ENCODE measurements at places on chromosomes 1 and 21.

- no peak for DNase-seq
Measured at GRCh38 chr1:150420560-150421265, 56.8 kb downstream of the RPRD2 start.

DNA sequence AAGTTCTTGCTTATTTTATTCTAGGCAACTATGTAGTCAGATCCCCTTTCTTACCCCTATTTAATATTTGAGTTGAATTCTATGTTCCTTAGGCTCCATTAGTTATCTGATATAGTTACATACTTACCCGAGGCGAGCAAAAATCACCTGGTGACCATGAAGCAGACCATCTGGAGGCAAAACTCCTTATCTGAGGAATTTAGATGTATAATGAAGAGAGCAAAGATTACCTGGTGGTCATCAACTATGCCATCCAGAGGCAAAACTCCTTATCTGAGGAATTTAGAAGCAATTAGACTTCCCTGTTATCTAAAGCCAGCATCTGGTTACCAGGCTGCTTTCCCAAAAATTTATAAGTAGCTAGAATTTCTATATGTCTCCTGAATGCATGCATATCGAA lies 129.9 kb downstream of the PATJ start:
- DNase-seq = no peak

- no peak for DNase-seq
Measured at GRCh38 chr1:174301295-174302077, 142.2 kb downstream of the RABGAP1L start.

DNA sequence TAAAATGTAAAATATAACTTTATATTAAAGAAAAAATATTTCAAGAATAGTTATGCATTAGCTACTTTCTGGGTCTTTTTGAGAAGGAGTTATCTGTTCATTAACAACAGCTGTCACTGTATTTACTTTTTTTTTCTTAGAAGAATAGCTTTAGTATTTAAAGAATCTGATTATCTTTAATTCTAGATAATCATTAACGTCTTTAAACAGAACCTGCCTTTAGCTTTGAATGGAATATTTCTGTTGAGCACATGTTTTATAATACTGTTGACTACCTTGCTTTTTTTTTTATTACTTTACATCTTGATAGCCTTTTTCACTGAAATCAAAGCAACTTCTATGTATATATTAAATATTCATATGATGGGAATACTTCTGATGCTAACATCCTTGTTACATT lies 132.0 kb downstream of the CLEC20A start:
- no peak for DNase-seq

GRCh38 chr1:26158908-26159742 lies at the start of gene FAM110D:
Gene FAM110D, plus strand, starts transcription at chr1:26159079. Its CDS starts 2,213 bp downstream, at chr1:26161292.
- DNase-seq = no peak

DNA sequence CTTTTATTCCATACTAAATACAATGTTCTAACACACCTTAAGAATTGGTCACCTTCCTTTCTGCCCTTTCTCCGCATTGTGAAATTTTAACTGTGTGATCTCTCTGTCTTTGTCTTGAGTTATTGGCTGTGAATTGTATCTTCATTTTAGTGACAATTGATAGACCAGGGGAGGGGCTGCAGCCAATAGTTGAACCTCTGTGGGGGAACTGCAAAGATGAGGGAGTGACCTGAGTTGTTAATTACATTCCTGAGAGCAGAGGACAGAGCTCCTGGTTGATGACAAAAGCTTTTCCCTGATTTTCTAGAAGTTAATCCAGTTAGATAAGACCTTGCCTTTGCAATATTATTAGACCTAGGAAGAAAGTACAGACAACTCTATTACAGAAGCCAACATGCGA lies 1535.7 kb downstream of the BRINP3 start:
- DNase-seq = no peak

- no peak for DNase-seq
Measured at GRCh38 chr21:15826147-15826780, 96.5 kb downstream of the USP25 start.

GRCh38 chr21:42027822-42028765 lies 17.9 kb upstream of the ZBTB21 start:
- no peak for DNase-seq

GRCh38 chr1:203082571-203083462 lies 3.0 kb downstream of the MYOG start:
- no peak for DNase-seq

DNA sequence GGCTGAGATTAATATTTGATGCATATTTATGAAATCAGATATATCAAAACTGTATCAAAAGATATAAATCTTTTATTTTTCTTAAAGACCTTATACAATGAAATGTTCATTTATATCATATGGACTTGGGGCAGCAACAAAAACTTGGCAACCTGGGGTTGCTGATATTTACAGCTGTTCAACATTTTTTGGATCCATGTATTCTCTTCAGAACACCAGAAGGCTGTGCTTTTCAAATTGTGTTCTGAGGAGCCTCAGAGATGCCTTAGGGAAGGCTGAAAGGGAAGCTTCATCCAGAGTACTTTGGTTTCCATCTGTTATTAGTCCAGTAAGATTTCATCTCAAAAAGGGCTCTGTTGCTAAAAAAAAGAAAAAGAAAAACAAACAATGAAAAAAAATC lies 94.8 kb downstream of the DISC1 start:
- DNase-seq = no peak

DNA sequence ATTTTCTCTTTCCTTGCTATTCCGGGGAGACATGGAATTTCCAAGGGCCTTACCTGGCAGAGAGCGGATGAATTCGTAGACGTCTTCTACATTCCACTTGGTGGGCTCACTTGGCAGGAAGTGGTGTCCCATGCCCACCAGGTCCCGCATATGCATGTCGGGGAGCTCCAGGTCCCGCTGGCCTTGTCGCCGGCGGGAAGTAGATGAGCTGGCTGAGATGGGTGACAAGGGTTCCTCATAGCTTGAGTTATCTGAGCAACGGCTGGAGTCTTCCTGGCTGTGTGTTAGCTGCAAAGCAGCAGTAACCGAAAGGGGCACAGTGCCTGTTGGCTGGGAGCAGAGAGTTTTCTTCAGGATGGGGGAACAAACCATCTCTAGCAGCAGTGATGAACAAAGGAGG lies 7.9 kb upstream of the A3GALT2 start:
- DNase-seq = no peak

GRCh38 chr1:10694633-10695627 lies 101.5 kb downstream of the CASZ1 start:
- peak; percentile 75 for DNase-seq

DNA sequence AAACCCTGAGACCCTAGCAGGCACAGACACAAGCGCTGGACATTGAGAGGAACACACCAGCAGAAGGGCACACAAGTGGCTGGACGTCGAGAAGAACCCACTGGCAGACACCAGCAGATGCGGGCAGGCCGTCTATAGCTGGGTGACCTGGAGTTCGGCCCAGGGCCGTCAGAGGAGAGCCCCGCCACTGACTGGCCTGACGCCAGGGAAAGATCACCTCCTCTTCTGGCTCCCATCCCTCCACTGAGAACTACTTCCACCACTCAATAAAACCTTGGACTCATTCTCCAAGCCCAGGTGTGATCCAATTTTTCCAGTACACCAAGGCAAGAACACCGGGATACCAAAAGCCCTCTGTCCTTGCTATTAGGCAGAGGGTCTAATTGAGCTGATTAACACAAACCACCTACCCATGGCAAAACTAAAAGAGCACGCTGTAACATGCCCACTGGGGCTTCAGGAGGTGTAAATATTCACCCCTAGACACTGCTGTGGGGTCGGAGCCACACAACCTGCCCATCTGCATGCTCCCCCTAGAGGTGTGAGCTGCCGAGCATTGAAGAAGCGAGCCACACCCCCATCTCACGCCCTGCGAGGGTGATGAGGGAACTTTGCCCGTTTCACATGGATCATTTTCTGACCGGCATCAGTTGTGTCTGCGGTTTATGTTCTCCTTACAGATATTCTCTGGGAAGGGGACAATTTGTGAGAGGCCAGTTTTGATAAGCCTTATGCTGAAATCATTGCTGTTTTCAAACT lies 104.8 kb downstream of the HLX start:
- no peak for DNase-seq

GRCh38 chr1:172704001-172704400 lies 45.1 kb downstream of the FASLG start:
- no peak for DNase-seq

DNA sequence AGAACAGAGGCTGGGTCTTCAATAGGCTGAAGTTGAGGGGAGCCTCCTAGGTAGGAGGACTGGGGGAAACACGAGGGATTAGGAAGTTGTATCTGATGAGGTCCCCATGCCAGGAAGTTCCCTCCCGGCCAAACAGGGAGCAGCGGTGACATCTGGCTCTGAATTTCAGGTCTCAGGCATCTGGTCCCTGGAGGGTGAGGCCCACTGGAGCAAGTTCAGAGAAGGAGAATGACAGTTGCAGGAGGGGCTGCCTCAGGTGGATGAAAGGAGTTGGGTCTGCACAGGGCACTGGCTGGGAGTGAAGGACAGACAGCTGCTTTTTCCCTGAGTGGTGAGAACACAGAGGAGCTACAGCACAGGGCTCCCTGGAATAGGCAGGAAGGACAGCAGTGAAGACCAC lies 9.1 kb downstream of the TMEM9 start:
- DNase-seq = no peak

DNA sequence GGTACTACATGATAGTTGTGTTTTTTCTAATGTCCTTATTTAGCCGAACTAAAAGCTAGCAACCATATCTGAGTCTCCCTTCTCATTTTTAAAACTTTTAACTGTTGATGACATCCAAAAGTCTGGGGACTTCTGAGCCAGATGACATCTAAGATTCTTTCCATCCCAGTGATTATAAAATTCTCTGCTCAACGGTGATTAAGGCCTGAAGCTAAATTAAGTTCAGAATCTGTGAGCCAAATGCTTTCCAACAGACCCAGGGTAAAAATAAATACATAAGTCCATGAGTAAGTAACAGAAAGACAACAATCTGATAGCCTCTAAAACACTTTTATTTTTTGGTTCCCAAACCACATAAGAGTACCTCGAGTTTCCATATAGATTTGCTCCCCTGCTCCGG lies 13.1 kb upstream of the PTP4A2 start:
- DNase-seq = no peak

DNA sequence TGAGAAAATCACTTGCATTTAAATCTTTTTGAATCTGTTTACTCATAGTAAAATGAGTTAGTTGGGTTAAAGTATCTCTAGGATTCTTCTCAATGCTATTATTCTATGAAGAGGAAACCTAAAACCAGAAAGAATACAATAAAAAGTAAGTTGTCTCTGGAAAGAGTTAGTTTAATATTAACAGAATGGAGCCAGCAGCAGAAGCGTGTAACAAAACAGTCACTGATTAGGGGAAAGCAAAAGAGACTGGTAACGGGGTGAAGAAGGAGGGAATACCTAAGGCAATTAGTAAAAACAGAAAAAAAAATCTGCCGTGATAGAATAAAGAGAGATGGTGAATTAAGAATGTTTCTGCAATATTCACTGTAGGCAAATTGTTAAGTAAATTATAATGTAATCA lies 60.0 kb downstream of the NRDC start:
- no peak for DNase-seq

DNA sequence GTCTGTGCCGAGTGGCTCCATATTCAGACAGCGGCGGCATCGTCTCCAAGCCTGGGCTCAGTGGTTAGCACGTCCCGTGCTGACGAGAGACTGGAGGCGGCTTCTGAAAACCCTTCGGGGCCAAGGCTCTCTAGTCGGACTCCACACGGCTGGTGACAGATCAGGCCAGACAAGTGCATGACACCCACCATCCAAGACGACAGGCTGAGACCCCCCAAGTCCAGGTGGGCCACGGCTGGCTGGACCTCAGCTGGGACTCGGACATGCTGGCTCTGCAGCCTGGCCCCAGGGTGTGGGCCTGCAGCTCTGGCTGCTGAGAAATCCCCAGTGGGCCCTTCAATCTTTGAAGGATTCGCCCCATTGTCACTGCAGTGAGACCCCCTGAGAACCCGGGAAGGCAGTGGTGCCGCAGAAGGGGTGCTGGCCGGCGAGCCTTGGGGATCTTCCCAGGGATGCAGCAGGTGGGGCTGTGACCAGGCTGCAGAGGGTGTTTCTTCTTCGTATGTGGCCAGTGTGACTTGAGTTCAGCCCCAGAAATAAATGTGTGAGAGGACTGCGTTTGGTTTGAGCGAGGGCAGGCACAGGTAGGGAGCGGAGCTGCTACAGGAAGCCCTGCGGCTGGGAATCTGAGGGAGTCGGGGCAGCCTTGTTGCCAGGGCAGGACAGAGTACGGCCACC lies 15.9 kb upstream of the SLC19A1 start:
- no peak for DNase-seq

- no peak for DNase-seq
Measured at GRCh38 chr1:186559601-186560116, 98.7 kb upstream of the PDC start.

- no peak for DNase-seq
Measured at GRCh38 chr21:44575307-44576024, 1.9 kb downstream of the KRTAP10-4 start.

DNA sequence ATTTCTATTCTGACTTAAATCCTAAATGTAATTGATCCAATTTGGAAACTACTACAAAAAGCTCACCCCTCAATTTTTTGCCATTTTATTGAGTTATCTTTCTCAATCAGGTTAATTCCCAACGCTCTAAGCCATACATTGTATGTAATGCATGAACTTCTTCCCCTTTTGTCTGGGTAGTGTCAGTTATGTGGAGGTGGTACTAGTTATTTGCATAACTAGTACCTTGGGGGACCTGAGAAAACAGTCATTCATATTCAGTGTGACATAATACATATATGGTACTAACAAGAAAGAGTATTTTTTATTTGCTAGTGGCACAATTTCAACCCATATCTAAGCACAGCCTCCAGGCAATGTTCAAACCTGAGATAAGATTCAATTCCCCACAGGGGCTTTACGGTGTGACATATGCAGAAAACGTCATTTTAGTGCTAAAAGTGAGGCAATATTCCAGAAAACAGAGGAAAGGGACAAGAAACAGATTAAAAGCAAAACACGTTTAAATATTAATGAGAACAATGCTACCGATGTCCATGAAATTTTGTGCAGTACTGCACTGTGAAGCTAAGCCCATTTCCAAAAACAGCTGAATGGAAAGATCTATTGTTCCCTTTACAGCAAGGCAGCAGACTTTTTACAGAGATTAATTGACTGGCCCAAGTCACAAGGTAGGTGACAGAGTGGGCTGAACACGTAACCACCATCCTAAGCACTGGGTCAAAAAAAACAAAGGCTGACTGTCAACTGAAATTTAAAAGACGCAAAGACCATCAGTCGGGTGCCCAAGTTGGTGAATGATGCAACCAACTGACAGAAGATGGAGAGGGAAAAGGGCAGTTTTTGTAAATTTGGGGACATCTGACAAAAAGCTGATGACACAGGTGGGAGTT lies 1.4 kb downstream of the HLCS start:
- no peak for DNase-seq

GRCh38 chr1:1477206-1477605 lies 5.6 kb downstream of the ATAD3B start:
- no peak for DNase-seq

GRCh38 chr1:59232216-59232615 lies 64.7 kb upstream of the FGGY start:
- DNase-seq = peak; percentile 70

- DNase-seq = peak; percentile 19
Measured at GRCh38 chr1:228174482-228175315, 9.1 kb downstream of the IBA57 start.

GRCh38 chr1:40243351-40243750 lies 4.4 kb upstream of the TMCO2 start:
- DNase-seq = no peak

- DNase-seq = no peak
Measured at GRCh38 chr1:3546048-3546384, 65.3 kb downstream of the MEGF6 start.

- no peak for DNase-seq
Measured at GRCh38 chr1:207218512-207219362, 102.7 kb upstream of the CD55 start.

GRCh38 chr1:87985071-87985470 lies 656.4 kb downstream of the LMO4 start:
- DNase-seq = no peak

All from NCI-H1930 (cell line).